Epithelial cell of prostate (primary cell): ENCODE measurements at places on chromosomes 16 and 17.

DNA sequence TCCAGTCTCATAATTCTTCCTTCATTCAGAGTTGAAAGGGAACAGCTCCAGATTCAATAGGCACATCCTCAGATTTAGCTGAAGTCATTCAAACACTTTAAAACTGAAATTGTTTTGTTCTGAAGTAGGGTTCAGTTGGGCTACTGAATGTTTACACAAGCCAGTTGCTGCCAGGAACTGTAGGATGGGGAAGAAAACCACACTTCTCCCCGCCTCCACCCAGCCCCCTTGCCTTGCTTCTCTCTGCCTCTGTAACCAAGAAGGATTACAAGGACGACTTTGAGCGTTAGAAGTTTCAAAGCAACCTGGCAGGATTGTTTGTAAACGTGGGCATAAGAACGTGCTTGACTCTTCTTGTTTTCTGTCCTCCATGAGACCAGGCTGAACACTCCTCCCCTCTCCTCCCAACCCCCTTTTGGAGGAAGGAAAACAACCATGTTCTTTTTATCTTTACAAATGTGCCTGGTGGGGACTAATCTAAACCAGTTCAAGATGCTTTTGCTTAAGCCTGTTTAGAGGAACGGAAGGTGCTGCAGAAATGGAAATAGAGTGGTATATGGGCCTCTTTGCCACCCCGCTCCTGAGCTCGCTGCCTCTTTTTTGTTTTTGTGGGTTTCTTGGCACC is 287.9 kb downstream of the FTO start:
- DNase-seq: no peak

DNA sequence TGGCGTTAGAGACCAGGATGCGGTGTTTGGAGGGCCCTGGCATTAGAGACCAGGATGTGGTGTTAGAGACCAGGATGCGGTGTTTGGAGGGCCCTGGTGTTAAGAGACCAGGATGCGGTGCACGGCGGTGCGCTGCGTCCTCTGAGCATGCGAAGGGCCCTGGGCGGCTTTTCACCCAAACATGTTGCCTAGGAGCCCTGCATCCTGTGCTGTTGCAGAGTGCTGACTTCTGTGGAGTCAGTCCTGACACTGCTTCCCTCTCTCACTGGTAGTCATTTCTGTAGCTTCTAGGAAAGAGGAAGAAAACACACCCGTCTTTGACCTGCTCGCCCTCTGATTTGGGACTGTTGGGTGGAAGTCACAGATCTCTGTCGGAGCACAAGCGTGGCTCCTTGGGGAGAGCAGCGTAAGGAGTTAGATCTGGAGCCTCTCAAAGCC is 141.2 kb downstream of the LAT start:
- DNase-seq: no peak

- DNase-seq: no peak
Measured at GRCh38 chr17:5592382-5592781, 8.1 kb upstream of the NLRP1 start.

GRCh38 chr17:58875261-58875660 is 119.6 kb downstream of the PPM1E start:
- DNase-seq: no peak

DNA sequence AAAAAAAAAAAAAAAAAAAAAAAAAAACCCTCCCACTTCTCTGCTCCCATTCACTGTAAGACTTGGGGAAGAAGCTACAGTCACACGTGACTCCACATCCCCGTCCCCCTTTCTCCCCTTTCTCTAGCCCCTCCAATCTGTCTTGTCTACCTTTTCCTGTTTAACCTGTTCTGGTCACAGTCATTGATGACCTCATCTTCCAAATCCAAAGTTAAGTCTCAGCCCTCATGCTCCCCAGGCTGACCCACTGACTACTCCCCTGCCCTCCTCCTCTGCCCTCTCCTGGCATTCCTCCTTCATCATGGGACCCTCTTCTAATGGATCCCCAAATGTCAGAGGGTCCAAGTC is 1.6 kb upstream of the CDH5 start:
- DNase-seq: no peak

DNA sequence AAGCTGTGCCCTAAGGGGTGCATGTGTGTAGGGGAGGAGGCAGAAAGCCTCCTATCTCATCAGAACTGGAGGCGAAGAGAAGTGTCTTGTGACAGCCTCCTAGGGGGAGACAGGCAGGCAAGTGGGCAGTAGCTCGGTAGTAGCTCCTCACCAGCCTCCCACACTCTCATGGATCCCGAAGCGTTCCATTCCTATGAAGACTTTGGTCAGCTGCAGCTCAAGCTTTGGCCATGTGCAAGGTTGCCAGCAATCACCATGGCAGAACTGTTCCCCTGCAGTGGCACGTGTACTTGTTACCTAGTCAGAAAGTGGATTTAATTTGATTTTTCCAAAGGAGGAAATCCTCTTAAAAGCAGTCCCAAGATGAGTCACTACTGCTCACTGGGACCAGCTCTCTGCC is 6.7 kb downstream of the MRPL58 start:
- no peak for DNase-seq

GRCh38 chr17:16106161-16106891 is 106.7 kb downstream of the TTC19 start:
- no peak for DNase-seq

GRCh38 chr16:85917959-85918358 is 19.0 kb downstream of the IRF8 start:
- DNase-seq: no peak

GRCh38 chr16:67504031-67505021 is 21.0 kb upstream of the AGRP start:
- no peak for DNase-seq

DNA sequence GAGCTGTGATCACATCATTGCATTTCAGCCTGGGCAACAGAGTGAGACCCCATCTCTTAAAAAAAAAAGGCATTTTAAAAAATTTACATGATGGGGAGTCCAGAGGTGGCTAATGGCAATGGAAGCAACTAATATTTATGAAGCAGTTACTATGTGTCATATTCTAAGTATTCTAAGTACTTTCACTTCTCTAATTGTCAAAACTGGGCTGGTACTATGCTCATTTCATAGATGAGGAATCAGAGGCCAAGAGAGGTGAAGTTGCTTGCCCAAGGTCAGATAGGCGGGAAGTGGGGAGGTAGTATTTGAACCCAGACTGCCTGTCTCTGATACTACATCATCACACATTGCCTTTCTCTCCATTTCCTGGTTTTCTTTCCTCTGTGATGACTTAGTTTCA is 50.7 kb downstream of the SLC5A11 start:
- no peak for DNase-seq

DNA sequence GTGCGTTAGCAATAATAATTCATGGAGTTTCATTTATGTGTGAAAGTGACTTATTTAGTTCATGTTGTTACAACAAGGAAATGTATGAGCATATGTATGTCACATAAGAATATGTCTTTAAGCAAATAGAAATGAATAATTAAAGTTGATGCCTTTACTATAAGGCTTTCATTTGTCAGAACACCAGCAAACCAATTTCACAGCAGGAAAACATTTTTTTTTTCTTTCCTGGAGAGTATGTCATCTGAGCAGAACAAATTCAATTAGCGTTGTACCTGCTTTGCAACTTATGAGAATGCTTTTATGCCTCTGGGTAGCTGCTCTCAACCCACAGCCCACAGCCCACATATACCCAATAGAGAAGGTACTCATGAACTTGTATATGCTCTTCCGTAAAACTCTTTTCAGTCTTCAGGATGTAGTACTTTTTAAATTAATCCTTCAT is 26.3 kb upstream of the APOH start:
- no peak for DNase-seq
